HT1080 (cell line): ENCODE measurements at places on chromosomes 6 and 20.

DNA sequence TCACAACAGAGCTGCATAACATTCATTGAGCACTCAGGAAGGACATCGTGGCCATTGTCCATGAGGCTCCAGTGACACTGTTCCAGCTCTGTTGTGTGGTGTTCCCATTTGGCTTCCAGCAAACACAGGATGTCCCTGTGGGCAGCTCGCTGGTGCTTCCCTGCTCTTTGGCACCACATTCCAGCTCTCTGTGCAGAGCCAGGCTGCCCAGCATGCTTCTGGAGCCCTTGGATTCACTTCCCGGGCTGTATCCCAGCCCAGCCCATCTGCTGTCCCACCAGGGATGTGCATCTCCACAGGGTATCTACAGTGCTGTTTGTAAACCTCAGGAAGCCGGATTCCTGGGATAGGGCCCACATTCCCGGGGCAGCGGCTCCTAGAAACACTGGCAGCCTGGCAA lies 57.2 kb downstream of the CTCFL start:
- no peak for DNase-seq

DNA sequence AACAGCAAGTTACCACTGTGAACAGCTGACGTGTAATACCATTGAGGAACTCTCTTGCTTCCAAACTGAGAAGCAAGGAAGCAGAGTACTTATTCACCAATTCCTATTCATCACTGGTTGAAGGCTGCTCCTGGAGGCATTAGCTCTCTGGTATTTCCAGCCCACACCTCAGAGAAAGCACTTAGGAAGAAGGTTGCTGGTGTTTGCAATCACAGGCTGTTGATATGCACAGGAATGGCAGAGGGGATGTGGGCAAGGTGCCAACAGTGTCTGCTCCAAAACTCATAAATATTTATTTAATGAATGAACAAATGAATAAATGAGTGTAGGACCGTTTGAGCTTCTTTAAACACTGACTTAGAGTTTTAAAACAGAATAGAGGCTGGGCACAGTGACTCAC lies 6.9 kb upstream of the RRBP1 start:
- DNase-seq: no peak

DNA sequence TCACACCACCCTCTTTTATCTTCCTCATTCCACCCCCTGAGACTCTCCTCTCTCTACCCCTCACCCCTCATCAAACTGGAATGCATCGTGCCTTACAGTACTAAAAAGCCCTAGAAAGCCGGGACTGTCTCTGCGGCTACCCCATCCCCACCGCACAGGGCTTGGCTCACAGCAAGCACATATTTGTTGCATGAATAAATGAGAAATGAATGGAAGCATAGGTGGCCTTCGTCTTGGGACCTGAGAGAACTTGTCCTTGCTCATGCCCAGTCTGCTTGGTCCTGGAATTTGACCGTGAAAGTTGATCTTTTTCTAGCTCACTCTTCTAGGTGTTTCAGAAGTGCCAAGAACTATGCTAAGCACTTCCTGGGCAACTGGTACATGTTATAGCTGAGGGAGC lies 53.3 kb downstream of the APCDD1L start:
- DNase-seq: peak; percentile 53

GRCh38 chr6:105941621-105942412 lies 144.3 kb upstream of the PRDM1 start:
- DNase-seq: peak; percentile 50

GRCh38 chr6:108748055-108748454 lies 100.2 kb upstream of the ARMC2 start:
- DNase-seq: no peak

GRCh38 chr6:28433119-28433518 lies 10.2 kb downstream of the ZSCAN23 start:
- DNase-seq: no peak

DNA sequence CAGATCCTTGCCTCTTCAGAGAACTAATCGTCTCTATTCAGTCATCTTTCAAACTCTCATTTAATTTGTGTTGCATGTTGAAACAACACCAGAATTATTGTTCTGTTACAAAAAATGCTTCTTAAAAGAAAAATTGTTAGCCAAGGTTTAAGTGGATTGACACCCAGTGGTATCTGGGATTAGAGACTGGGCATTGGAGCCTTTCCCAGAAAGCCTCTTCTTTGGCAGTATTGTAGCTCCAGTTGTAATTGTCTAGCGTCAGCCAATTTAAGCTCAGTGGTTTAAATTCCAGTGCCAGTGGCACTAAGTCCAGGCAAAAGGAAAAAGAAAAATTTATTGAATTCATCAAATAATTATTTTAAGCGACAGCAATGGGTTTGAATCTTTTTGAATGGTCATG lies 801 bp downstream of the CCDC28A start:
- DNase-seq: no peak

DNA sequence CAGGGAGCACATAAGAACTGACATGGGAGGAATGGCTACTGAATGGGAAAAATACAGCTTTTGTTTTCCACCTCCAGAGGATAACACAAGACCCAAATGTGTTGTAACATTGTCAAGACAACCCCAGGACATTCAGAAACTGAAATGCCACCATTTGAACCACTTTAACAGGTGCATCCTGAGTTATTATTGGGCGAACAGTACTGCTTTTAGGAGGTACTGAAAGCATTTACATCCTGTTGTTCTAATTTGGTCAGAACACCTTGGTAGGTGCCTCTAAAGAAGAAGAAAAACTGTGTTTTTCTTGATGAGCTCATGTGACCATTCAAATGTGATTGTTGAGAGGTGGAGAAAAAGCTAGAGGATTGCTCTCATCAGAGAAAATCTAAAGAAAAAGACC lies 6.4 kb upstream of the TXNDC5 start:
- DNase-seq: no peak

- no peak for DNase-seq
Observed at GRCh38 chr20:59779656-59780380, 153.6 kb downstream of the SYCP2 start.

GRCh38 chr20:42340368-42340767 lies 722.2 kb upstream of the CHD6 start:
- DNase-seq: no peak

DNA sequence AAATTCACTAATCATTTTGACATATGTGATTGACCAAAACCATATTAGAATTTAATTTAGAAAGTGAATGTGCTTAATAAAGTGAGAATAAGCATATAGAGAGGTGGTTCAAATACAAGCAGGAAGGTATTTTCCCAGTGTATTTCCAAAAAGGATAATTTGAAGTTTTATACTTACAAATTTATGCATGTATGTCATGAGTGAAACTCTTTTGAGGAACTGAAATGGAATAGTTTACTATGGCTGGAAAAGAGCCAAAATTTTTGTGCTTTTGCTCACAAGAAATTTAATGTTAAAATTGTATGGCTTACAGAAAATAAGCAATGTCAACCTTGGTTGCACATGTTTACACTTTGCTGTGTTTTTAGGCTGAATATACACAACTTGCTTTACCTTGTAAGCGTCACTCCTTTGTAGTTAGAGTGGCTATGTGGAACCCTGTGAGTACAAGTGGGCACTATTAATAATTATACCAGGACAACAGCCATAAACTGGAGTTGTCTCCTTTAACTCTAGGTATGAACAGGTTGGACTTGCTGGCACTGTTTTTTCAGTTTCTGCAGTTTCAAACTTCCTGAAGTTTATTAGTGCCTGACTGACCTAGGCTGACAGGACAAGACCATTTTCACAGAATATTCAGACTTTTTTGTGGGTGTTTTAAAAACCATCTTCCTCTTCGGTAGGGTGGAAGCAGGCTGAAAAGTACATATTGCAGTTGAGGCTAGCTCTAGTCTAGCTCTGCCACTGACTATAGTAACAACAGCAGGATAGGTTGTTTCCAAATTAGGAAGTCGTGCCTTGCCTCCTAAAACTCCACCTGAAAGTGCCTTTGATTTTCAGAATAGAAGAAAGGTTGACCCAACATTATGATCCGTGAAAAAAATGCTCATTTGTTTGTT lies 6.0 kb downstream of the AFDN start:
- no peak for DNase-seq

DNA sequence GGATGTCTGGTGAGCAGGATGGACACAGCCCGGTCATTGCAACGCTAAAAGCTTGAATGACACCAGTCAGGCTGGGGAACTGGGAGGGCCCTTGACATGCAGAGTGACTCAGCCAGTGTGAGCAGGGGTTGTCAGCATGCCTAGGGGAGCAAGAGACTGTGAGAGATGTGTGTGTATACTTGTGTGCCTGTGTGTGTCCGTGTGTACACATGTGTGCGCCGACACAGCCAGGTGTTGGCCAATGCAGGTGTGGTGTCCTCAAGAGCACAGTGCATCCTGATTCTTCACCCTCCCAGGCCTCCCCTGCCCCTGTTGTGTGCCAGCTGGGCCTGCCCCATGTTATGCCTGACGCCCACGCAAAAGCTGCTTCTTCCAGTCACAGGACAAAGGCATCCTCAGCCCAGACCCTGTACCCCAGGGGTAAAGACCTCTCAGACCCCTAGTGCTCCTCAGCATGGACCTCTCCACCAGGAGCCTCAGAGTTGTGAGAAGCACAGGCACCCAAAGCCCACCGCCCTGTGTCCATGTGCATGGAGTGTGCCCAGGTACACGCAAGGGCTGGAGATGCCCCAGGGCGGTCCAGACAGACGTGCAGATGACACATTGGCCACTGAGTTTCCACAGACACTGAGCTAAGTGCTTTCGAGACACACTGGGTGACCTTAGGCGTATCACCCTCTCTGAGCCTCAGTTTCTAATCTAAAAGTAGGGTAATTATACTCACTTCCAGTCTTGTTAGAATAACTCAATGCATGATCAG lies 16.6 kb downstream of the NRSN2 start:
- peak; percentile 48 for DNase-seq

GRCh38 chr6:38077488-38078030 lies 258.0 kb downstream of the ZFAND3 start:
- no peak for DNase-seq

GRCh38 chr6:26520237-26520849 lies 17.8 kb upstream of the HMGN4 start:
- DNase-seq: peak; percentile 60

GRCh38 chr6:44072452-44072958 lies 54.7 kb downstream of the MRPL14 start:
- DNase-seq: no peak

DNA sequence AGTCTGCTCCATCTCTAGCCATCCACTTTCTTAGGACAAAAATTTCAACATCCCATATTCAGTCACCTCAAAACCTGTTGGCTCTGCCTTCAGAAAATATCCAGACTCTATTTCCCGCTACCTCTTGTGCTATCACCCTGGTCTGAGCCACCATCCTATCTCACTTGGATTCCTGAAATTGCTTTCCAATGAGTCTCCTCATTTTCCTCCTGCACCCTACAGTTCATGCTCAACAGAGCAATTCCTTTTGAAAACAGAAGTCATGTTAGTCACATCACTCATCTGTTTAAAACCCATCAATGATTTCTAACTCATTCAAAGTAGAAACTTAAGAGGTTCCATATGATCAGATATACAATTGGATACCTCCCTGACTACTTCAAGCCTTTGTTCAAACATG lies 229.9 kb downstream of the ADGRG6 start:
- peak; percentile 38 for DNase-seq

- no peak for DNase-seq
Observed at GRCh38 chr6:143957679-143958274, 50.3 kb downstream of the PLAGL1 start.

GRCh38 chr20:16028923-16029322 lies 544.3 kb downstream of the KIF16B start:
- DNase-seq: no peak

- peak; percentile 54 for DNase-seq
Observed at GRCh38 chr6:1786455-1787453, 177.0 kb downstream of the FOXC1 start.

DNA sequence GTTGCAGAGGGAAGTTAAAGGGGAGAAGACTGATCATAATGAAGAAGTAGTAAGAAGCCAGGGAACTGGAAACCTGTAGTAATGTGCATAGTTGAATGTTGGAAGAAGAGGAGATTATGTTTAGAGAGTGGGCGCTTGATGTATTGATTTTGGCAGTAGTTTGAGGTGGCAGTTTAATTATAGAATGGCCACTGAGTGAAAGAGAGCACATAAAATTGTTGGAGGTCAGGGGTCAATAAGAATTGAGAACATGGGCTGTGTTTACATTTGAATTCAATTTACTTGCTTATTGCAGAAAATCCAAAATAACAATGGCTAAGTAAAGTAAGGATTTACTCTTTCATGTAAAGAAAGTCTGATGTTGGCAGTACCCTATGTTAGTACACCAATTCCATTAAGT lies 15.7 kb downstream of the VTA1 start:
- no peak for DNase-seq

GRCh38 chr6:87637106-87637505 lies 47.2 kb downstream of the ORC3 start:
- no peak for DNase-seq

DNA sequence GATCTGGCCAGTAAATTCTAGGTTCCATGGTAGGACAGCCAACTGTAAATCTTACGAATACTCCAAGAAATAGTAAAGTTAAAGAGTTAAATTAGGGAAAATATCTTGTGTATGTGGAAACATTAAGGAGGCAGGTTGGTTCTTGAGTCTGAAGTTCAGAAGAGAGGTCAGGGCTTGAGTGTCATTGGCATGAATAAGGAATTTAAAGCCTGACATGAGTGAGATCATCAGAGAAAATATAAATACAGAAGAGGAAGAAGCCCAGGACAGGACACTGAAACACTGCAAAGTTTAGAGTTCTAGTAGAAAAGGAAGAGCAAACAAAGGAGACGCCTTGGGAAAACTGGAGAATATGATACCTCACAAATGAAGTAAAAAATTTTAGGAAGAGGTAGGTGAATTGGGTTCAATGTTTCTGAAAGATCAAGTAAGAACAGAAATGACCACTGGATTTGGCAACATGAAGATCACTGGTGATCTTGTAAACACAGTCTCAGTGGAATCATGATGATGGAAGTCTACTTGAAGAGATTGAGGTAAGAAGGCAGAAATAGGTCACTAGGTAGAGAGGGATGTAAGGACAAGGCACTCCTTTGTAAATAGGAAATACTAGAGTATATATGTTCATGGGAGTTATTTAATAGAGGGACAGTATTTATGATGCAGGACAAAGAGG lies 41.6 kb upstream of the SYNCRIP start:
- no peak for DNase-seq

DNA sequence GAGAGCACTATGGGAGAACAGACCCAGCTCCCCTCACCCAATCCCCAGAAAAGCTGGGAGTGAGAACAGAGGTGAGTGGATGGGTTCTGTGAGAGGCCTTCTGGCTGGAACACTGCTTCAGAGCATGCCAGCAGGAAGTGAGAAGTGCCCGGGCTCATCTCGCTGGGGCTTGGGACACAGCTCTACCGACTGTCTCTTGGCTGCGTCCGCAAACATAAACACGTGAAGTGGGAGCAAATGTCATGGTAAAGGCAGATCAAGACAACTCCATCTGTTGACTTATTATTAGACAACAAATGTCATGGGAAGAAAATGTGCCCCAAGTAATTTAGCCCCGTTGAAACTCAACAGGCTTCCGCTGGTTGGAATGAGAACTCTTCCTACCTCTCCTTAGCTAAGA lies 25.9 kb downstream of the GNAS-AS1 start:
- DNase-seq: no peak

DNA sequence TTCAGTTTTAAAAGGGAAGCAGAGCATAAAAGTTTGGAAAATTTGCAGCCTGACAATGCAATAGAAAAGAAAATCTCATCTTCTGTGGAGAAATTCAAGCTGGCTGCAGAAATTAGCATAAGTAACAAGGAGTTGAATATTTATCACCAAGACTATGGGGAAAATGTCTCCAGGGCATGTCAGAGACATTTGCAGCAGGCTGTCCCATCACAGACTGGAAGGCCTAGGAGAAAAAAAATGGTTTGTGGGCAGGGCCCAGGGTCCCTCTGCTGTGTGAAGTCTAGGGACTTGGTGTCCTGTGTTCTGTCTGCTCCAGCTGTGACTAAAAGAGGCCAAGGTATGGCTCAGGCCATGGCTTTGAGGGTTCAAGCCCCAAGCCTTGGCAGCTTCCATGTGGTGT lies 8.1 kb upstream of the LAMA2 start:
- no peak for DNase-seq
